ENCODE measurements at places on chromosomes 6 and 20.
A peak's percentile ranks its signal among the peaks of the same experiment; 100 is the strongest.

- peak; percentile 14 for DNase-seq
These were observed 22.5 kb upstream of the HFE start for GRCh38 chr6:26064619-26065257.

DNA sequence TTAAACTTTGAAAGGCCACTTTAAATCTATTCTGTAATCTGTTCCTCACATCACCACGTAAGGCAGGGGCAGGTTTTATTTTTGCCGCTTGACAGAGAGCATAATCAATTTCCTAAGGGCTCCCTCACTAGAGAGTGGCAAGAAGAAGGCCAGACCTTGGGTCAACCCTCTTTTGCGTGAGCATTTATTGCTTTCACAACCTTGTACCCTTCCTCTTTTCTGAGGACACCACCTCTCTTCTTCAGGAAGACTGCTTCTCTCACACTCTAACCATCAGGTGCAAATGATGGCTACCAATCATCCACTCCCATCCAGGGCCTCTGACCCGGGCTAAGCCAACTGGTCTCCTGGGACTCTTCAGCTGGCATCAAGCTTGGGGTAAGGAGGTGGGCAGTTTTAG is 25.2 kb upstream of the QKI start:
- DNase-seq, result no peak

- DNase-seq, result no peak
These were observed 54.7 kb upstream of the TMEM181 start for GRCh38 chr6:158505194-158505593.

DNA sequence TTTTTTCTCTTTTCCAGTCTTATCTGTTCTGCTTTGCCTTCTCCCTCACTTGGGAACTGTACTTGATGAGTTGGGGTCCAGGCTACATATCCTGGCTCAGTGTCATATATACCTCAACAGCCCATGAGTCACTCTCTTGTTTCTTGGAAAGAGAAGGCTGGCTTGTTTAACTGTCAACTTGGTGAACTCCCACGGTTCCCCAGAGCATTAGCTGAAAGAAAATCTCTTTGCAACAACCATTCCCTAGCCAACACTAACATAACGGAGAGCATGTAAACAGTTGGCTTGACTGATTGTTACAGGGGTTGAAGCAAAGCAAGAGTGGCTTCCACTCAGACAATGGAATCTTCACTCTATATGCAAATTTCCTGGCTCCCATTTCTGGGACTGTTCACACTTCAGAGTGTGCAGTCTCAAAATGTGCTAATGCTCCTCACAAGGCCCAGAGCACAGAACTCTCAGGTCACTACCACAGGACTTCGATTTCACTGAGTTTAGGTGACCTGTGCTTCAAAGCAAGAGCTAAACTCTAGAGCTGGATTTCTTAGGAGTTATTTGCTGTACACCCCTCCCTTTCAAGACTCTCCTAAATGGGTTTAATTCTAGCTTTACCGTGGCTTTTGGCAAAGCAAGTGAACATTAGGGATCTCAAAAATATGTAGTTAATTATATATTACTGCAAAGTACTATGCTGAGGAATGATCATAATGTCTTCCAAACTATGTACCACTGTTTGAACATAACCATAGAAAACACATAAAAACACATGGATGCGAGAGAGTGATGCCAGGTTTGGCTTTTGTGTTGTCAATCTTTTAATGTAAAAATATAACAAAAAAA is 609.8 kb downstream of the RFPL4B start:
- DNase-seq, result no peak

DNA sequence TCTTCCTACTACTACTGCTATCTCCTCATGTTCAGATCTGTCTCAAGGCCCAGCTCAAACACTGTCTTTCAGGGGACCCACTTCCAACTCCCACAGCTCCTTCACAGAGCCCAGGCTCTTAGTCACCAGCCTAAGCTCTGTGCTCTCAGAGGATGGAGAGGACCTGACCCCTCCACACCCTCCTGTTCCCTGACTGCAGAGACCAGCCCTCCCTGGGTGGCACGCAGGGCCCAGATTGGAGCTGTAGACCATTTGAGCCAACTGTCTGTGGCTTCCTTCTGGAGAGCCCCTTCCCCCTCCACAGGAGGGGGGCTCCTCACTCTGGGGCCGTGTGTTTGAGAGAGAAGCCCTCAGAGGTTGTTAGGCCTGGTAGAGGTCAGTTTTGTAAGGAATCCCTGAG is 9.8 kb downstream of the SNPH start:
- DNase-seq, result no peak

GRCh38 chr6:45472382-45472781 is 94.6 kb upstream of the SUPT3H start:
- DNase-seq, result no peak

DNA sequence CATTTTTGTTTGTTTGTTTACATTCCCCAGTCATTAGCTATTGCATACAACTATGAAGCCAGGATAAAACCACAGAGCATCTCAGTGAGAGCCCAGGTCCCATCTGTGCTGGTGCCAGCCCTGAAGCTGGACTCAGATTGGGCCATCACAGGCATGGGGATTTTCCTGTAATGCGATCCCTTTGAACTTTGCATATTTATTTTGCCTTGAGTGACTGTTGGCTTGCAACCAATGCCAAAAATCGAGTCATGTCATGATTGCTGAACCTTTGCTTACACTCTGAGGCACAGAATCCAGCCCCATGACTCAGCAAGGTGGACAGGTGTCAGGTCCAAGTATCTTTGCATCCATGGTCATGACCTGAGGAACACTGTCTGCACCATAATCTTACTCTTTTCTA is 46.2 kb upstream of the GGTLC1 start:
- no peak for DNase-seq

- no peak for DNase-seq
These were observed 48.8 kb downstream of the NOX3 start for GRCh38 chr6:155406801-155407200.

DNA sequence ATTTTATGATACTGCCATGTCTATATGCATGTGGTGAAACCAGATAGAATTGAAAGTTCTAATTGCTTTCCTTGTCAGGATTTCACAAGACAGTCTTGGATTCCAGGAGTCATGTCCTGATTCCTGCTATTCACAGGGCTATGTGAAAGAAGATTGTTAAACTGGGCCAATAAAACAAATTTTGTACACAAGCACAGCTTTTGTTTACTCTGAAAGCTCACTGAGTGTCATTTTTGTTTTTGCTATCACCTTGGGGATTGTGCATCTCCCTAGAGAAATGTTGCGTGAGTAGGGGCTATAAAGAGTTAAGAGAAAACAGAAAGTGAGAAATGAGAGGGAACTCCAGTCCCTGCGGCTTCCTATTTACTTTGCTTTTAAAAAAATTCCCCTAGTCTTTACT is 627.5 kb downstream of the PKHD1 start:
- DNase-seq, result no peak

DNA sequence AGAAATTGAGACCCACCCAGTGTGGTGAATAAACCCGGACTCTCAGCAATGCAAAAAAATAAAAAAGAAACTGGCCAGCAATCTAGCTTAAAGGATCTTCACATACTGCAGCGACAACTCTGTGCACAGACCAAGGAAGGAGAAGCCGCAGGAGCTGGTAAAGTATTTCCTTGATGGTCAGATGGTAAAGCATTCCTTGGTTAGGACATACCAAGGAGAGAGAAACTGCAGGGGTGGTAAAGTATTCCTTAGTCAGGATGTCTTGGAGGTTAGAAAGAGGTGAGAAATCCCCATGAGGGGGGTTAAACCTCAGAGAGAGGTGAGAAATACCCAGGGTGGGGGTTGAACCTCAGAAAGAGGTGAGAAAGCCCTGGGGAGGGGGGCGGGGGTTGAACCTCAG is 86.8 kb downstream of the PLG start:
- no peak for DNase-seq

GRCh38 chr6:308768-309167 is 16.5 kb downstream of the DUSP22 start:
- DNase-seq, result no peak

GRCh38 chr6:109874086-109874485 is 104.0 kb upstream of the GPR6 start:
- DNase-seq, result no peak

Measured in NCI-H1930 (cell line).